A549 treated with dexamethasone at 1 μM for 4 hours (cell line): ENCODE measurements at places on chromosomes 2 and 18. TPM values are rescaled to one million over a fixed set of nuclear protein-coding genes. Genes with fewer than 3 reads are reported as not detected.

ABCG8 gene
- total RNA-seq = 0.04 TPM in 1 of 5 replicates, not detected in the others

ANKRD30B gene
- total RNA-seq = not detected in 5 replicates

SCYGR6 gene
- not detected in 5 replicates for total RNA-seq

SPR gene
- 94.4 to 129 TPM (median 113 TPM) in 5 replicates for total RNA-seq

SAP130 gene
- 10.8 to 14.5 TPM (median 13.2 TPM) in 5 replicates for total RNA-seq

CRYBA2 gene
- total RNA-seq = 0.31 TPM in 1 of 5 replicates, not detected in the others

SETBP1 gene
- total RNA-seq = 0.37 to 0.74 TPM (median 0.63 TPM) in 5 replicates

ACVR1C gene
- total RNA-seq = 0.01 to 0.05 TPM (median 0.05 TPM) in 3 of 5 replicates, not detected in the others

DSG4 gene
- not detected in 5 replicates for total RNA-seq

HNMT gene
- 0.41 to 1.1 TPM (median 0.92 TPM) in 5 replicates for total RNA-seq

POTEI gene
- total RNA-seq = 0.01 TPM in 1 of 5 replicates, not detected in the others

TMEM247 gene
- total RNA-seq = not detected in 5 replicates

ABHD3 gene
- 15.9 to 19.3 TPM (median 18.1 TPM) in 5 replicates for total RNA-seq

ADCYAP1 gene
- not detected in 5 replicates for total RNA-seq

IL18RAP gene
- total RNA-seq = 0.06 to 0.14 TPM (median 0.12 TPM) in 3 of 5 replicates, not detected in the others

CEBPZ gene
- 66.5 to 83.0 TPM (median 68.5 TPM) in 5 replicates for total RNA-seq

RAX gene
- total RNA-seq = not detected in 5 replicates

AGXT gene
- not detected in 5 replicates for total RNA-seq

MSGN1 gene
- not detected in 5 replicates for total RNA-seq

EVA1A gene
- total RNA-seq = 7.0 to 10.9 TPM (median 8.7 TPM) in 5 replicates

ASAP2 gene
- total RNA-seq = 38.4 to 69.0 TPM (median 64.1 TPM) in 5 replicates

TMEM37 gene
- total RNA-seq = 1.3 to 2.7 TPM (median 2.5 TPM) in 5 replicates

HOXD11 gene
- total RNA-seq = 5.1 to 6.3 TPM (median 5.8 TPM) in 5 replicates
